ENCODE measurements at places on chromosomes 7 and 10.

GRCh38 chr7:22868509-22868908 is 45.9 kb upstream of the TOMM7 start:
- no peak for DNase-seq

DNA sequence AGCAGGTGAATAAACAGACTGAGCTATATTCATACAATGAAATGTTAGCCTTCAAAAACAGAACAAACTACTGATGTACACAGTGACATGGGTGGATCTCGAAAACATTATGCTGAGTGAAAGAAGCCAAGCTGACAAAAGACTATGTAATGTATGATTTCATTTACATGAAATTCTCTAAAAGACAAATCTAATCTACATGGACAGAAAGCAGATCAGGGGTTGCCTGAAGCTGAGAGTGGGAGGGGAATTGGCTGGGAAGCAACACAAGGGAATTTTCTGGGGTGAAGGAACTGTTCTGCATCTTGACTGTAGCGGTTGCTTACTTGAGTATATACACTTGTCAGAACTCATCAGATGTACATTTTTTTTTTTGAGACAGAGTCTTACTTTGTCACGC is 121.7 kb upstream of the SVIL start:
- DNase-seq = no peak

DNA sequence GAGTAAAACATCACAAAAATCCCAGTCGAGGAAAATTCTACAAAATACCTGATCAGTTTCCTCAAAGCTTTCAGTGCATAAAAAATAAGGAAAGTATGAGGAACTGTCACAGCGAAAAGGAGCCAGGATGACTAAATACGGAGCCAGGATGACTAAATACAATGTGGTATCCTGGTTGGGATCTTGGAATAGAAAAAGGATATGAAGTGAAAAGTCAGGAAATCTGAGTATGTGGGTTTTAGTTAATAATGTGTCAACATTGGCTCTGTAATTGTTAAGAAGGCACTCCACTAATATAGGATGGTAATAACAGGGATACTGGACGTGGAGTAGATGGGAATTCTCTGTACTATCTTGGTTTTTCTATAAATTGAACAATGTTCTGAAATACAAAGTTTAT is 175.5 kb downstream of the SUGCT start:
- no peak for DNase-seq

DNA sequence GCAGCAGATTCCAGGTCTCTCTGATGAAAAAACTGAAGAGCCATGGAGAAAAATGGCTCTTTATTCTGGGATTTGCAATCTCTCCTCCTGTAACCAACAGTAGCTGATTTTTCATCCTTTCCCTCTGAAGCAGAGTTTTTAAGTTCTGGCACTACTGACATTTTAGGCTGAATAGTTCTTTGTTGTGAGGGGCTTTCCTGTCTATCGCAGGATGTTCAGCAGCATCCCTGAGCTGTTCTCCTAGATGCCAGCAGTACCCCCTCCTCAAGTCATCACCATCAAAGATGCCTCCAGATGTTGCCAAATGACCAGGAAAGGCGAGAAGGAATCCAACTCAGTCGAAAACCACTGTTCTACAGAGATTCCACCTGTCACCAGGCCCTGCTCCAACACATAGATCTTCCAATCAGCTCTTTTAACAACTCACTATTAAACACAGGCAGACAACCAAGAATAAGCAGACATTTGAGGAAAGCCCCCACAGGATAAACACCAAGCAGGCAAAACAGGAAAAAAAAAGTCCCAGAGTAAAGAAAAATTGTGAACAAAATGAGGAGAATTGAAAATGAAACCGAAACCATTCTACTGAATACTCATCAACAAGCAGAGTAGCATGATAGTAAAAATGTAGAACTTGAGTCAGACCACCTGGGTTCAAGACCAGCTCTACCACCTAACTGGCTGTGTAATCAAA is 124.8 kb downstream of the MPP7 start:
- DNase-seq = no peak

- no peak for DNase-seq
These were observed 88.0 kb downstream of the FGFR2 start for GRCh38 chr10:121510201-121510771.

All from cerebellar cortex (tissue), 1 donor.